ENCODE measurements at places on chromosomes 16 and 17. TPM values are rescaled to one million over a fixed set of nuclear protein-coding genes. Genes with fewer than 3 reads are reported as not detected.

DNA sequence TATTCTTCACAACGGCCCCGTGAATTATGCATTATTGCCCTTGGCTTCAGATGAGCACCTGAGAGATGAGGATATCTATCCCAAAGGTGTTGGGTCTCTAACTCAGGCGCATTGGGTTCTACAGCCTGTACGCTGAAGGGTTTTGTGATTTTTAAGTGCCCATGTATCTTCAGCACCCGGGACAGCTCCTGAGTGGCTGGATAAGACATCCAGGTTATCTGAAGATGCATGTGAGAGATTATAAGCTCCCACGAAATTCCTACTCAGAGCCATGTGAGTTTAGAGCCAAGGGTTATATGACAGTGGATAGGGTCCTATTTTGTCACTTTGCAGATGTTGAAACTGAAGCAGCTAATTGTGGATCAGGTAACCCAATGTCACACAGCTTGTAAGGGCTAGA is 612.3 kb upstream of the EEF2KMT start:
- DNase-seq, result peak; percentile 69

DNA sequence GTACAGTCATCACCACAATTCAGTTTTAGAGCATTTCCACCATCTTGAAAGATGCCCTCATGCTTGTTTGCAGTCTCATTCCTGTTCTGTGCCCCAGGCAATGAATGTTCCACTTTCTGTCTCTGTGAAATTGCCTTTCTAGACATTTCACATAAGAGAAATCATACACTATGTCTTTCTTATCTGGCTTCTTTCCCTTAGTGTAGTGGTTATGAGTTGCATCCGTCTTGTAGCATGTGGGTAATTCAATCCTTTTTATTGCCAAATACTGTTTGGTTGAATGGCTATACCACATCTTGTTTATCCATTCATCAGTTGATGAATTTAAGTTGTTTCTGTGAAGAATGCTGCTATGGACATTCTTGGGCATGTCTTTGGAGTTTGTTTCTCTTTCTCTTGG is 132.5 kb upstream of the PLCG2 start:
- no peak for DNase-seq

- DNase-seq, result peak; percentile 85
Measured at GRCh38 chr16:88770461-88771293, 14.3 kb downstream of the PIEZO1 start.

GRCh38 chr17:82238472-82239201 is 9.8 kb downstream of the SLC16A3 start:
- no peak for DNase-seq

The FZD2 gene
- 48.9 TPM for polyA plus RNA-seq

Measured in renal pelvis (tissue), 12 donors.